ENCODE measurements at places on chromosomes 6 and 20.

- DNase-seq, result no peak
Observed at GRCh38 chr6:34656378-34657036, 40.1 kb downstream of the ILRUN start.

DNA sequence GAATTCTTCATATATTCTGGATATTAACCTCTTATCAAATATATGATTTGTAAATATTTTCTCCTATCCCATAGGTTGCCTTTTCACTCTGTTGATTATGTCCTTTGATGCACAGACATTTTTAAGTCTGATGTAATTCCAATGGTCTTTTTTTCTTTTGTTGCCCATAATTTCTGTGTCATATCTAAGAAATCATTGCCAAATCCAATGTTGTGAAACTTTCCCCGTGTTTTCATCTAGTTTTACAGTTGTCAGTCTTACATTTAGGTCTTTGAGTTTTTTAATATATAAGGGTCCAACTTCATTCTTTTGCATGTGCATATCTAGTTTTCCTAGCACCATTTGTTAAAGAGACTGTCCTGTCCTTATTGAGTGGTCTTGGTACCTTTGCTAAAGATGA lies 111.5 kb downstream of the SESN1 start:
- no peak for DNase-seq

DNA sequence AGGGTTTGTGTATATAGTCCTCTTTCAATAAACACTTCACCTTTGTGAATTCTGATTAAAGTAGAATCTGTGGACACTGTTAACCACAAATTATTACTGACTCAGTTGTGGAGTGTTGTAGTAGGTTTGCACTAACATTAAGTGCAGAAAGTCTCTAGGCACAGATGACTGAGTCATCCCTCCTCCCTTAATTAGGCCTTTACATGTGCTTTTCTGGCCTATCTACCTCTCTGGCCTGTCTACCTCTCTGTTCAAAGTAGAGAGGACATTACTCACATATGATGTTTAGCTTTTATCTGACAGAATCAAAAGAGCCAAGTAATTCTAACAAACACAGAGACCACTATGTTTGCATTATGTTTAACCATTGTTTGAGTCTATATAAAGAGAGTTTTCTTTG lies 783.0 kb downstream of the TENT5A start:
- no peak for DNase-seq

GRCh38 chr6:61950811-61951210 lies 335.2 kb downstream of the KHDRBS2 start:
- DNase-seq, result no peak

DNA sequence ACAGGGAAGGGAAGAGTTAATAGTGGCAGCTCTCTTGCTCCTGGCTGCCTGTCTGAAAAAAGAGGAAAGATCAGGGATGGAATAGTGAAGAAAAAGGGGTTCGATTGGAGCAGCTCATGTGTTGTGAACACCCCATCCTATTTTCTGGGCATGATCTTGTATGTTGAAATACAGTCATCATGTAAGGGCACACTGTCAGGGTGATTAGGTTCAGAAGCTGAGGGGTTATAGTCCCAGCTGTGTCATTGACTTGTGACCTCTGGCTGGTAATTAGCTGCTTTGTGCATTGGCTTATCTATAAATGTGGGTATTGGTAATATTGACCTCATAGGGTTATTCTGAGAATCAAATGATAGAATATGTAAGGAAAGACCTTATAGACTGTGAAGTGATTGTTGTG lies 30.1 kb downstream of the PHF20 start:
- DNase-seq, result no peak

DNA sequence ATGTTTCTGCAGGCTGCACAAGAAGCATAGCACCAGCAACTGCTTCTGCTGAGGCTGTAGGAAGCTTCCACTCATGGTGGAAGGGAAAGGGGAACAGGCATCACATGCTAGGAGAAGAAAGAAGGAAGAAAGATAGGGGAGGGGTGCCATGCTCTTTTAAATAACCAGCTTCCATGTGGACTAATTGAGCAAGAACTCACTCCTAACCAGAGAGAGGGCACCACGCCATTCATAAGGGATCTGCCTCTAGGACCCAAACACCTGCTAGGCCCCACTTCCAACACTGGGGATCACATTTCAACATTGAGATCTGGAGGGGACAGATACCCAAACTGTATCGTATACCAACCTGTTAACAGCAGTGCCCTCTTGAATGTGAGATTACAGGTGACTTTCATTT lies 46.9 kb upstream of the ARMC2 start:
- no peak for DNase-seq
